ENCODE measurements at places on chromosomes 1 and 21.

DNA sequence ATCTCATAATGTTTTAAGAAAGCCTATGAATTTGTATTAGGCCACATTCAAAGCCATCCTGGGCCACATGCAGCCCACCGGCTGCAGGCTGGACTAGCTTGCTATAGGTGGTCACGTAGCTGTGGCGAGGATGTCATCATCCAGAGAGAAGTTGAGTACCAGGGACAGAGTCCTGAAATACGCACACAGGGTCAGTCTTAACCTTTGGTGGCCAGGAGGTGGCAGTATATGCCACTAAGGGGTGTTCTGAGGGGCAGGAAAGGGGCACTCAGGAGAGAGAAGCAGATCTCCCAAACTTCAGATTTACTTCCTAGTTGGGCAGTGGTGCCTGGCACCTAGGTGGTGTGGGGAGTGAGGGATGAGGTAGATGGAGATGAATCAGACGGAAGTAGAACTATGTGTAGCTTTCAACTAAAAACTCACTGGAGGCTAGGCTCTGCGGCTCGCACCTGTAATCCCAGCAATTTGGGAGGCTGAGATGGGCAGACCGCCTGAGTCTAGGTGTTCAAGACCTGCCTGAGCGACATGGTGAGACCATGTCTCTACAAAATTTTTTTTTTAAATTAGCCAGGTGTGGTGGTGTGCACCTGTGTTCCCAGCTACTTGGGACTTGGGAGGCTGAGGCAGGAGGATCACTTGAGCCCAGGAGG, 16.3 kb upstream of the CDK18 start:
- peak; percentile 48 for DNase-seq

DNA sequence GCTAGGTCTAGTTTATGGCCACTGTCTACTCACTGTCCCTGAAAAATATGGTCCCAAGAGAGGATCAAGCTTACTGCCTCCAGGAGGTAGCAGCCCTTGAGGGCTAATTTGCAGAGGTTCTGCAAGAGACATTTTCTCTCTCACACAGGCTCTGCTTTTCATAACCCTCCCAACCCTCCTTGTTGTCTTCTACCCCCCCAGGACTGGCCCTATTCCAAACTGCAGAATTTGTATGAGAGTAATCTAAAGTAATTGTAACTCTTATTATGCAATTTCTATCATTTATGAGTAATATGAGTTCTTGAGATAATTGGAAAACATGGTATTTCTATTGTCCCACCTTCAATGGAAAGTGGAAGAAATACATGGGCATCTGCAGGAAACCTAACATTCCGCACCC, 70.4 kb upstream of the CD55 start:
- no peak for DNase-seq

DNA sequence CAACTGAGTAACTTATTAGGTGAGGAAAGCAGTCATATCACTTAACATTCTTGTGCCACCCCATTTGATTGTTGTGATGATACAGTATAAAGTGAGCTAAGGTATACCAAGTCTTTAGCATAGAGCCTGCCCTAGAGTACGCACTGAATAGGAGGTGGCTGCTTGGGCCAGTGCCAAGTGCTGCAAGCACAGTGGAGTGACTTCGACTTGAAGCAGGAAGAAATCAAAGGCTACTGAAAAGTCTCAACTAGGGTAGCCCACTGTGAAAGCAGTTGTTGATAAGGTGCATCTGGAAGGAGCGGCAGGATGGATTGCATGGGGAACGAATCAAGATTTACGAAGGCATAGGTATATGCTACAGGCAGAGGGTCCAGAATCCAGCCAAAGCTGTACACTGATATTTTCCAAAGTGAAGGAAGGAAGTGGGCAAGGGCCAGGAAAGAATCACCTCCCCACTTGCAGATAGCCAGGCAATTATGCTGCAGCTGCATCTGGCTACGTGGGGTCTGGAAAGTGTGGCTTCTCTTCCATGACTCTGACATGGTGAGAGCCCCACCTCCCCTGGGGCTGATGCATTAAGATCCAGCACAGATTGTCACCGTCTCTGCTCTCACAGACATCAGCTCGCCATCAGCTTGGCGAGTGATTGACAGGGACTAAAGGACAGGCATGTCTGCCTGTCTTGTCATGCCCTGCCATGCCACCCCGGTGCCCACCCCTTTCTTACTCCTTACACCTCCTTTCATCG, 287.0 kb upstream of the PLXNA2 start:
- no peak for DNase-seq

DNA sequence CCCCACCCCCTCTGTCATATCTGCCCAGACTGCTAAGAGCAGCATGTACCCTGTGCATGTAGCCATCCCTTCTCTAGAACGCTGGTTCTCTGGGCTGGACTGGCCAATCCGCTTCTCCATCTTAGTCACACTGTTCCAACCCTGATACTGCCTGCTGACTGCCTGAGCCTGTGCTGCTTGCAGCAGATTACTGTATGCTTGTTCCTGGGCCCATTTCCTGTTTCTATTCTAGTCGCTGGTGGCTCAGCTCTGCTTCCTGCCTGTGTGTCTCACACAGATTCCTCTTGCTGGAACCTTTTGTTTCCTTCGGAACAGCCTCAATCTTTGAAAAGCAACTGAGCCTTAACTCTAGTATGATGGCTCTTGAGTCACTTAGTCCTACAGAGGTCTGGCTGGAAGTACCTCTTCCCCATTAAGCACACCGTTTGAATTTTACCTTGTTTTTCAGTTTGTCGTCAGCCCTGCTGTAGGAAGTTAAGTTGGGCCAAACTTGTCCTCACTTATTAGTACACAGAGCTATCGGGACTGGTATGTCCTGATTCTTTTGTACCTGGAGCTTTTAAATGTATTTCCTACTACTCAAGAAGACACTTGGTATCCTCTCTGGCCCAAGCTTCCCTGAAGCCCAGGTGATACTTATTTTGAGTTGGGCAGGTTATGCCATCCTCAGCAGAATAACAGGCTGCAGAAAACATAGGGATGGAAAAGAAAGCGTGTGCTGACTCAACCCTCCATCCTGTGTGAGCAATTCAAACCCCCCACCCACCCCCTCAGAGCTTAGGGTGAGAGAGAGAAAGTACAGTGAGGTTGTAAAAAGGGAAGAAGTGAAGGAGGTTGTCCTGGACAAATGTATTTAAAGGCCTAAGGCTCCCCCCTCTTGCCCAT, 43.4 kb upstream of the PIGV start:
- DNase-seq, result peak; percentile 88

GRCh38 chr1:73674945-73675561, 522.9 kb downstream of the LRRIQ3 start:
- no peak for DNase-seq

- DNase-seq, result no peak
These were observed 135.1 kb upstream of the F3 start for GRCh38 chr1:94676686-94677085.

- no peak for DNase-seq
These were observed 124.3 kb upstream of the ESRRG start for GRCh38 chr1:216847397-216848036.

GRCh38 chr1:119713749-119714456, 2.2 kb downstream of the PHGDH start:
- DNase-seq, result no peak

- DNase-seq, result no peak
These were observed 4.6 kb upstream of the BTG2 start for GRCh38 chr1:203300441-203301330.

DNA sequence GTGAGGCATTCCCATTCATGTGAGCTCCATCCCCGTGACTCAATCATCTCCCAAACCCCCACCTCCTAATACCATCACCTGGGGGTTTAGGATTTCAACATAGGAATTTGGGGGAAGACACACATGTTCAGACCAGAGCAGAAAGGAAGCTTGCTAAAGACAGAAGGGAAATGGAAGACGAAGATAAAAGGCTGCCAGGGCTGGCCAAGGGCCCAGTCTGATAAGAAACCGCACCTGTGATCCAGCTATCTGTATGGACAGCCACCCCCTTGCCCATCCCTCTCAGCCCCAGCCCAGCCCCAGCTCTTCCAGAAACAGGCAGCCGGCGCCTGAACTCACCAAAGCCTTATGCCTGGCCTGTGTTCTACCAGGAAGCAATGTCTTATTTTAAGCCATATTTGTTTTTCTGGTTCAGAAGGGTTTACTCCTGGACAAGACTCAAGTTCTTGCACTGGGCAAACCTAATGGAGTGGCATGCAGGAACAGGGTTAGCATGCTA, 198.4 kb upstream of the VAMP3 start:
- no peak for DNase-seq

- DNase-seq, result no peak
These were observed 25.1 kb downstream of the CDCP2 start for GRCh38 chr1:54127594-54128300.

DNA sequence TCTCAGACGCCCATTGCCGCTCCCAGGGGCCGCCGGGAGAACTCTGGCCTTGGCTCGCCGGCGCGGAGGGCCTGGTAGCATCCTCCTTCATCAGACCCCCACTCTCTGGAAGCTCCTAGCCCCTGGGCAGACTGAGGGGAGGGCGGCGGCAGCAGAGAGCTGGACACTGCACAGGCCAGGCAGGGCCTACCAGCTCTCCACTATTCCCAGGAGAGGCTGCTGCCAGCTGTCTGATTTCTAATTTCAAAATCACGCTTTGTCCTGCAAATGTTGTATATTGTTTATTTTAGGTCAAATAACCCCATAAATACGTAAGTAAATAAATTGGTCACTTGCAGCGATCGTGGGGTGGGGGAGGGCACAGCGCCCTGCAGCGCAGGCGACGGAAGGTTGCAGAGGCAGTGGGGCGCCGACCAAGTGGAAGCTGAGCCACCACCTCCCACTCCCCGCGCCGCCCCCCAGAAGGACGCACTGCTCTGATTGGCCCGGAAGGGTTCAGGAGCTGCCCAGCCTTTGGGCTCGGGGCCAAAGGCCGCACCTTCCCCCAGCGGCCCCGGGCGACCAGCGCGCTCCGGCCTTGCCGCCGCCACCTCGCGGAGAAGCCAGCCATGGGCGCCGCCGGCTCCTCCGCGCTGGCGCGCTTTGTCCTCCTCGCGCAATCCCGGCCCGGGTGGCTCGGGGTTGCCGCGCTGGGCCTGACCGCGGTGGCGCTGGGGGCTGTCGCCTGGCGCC, at the start of gene MTARC1:
TSS of gene MTARC1 (plus strand) at position 577 of the 732 bp plus-strand sequence. CDS start at position 609, 32 bp downstream.
- DNase-seq, result no peak

DNA sequence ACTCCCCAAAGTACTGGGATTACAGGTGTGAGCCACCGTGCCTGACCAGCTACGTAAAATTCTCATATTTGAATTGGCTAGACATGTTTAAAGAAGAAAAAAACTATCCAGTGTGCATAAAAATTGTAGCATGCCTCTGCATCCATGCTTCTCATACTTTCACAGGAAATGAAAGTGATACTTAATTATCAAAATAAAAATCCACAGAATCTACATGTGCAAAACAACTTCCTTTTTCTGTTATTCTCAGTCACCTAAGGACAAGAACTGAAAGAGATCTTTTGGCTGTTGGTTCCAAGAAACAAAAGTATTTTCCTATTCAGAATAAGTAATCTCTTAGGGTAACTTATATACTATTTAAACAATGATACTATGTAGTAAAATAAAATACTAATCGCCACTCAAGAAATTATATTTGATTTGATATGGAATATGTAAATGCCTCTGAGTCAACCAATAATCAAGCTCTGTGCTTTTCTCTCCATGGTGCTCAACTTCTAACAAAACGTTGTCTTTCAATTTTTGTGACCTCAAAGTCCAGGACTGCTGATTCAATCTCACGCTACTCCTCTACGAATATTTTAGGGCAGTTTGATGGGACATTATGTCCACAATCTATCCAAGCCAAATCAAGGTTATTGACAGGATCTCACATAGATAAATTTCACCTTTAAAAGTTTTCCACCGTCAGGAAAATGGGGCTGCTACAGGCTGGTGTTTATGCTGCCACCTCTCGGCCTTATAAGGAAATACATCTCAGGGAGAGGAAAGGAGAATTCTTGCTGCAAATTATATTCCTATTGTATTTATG, 102.7 kb downstream of the ZNF281 start:
- DNase-seq, result peak; percentile 63

DNA sequence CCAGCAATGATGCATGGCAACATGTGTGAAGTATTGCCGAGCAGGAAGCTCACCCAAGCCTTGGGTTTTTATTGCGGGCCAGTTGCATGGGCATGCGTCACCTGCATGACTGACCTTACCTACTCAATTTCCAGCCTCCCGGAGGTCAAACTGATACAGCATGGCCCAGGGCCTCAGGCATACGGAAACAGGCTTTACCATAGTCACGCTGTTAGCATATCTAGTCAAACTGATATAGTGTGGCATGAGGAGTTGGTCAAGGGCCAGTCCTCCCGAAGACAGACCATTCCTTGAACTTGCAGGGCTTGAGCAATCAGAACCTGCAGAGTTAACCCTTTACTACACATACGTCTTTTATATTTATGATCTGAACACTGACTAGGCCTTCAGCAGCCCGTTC, 6.4 kb upstream of the DUSP12 start:
- no peak for DNase-seq

GRCh38 chr1:5250336-5250735, 595.9 kb downstream of the AJAP1 start:
- no peak for DNase-seq

DNA sequence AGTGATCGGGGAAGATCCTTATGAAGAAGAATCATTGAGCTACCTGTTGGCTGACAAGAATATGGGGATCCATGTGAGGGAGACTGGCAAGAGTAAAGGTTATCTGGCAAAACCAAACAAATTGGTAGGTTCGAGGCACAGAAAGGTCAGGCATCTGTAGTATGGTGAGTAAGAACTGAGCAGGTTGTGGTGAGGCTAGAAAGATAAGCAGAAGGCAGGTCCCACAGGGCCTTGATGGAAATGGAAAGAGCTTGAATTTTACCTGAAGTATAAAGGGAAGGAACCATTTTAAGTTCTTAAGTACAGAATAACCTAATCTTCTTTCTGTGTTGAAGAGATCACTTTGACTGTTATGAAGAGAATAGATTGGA, 11.1 kb downstream of the PTPRC start:
- DNase-seq, result peak; percentile 60

DNA sequence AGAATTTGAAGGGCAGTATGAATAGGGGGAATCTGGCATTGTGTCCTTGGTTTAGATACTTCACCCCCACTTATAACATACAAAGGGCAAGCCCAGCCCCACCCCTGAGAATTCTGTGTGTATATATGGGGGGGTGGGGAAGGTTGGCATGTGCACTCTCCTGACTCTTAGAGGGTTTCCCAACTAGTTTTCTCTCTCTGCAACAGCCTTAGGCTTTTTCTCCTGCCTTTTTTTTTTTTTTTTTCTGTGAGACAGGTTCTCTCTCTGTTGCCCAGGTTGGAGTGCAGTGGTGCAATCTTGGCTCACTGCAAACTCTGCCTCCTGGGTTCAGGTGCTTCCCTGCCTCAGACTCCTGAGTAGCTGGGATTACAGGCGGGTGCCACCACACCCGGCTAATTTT, 2.9 kb upstream of the ZBED6 start:
- DNase-seq, result no peak

Measured in CD4-positive, alpha-beta T cell treated with Interferon alpha-2 for 1 hour (primary cell).